Foreskin keratinocyte (primary cell): ENCODE measurements at places on chromosomes 12 and 14. TPM values are rescaled to one million over a fixed set of nuclear protein-coding genes. Genes with fewer than 3 reads are reported as not detected.

DNA sequence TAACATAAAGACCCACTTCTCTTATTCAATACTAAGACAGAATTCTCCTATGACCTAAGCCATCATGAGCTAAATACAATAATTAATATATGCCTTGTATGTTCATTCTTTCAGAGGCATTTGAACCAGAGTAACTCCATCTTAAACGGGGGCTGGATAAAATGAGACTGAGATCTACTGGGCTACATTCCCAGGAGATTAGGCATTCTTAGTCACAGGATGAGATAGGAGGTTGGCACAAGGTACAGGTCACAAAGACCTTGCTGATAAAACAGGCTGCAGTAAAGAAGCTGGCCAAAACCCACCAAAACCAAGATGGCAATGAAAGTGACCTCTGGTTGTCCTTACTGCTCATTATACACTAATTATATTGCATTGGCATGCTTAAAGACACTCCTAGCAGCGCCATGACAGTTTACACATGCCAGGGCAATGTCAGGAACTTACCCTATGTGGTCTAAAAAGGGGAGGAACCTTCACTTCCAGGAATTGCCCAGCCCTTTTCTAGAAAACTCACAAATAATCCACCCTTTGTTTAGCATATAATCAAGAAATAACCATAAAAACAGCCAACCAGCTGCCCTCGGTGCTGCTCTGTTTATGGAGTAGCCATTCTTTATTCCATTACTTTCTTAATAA, 260.7 kb downstream of the SSPN start:
- no peak for DNase-seq

GRCh38 chr14:58870961-58871360, 233.2 kb downstream of the DACT1 start:
- DNase-seq = no peak

DNA sequence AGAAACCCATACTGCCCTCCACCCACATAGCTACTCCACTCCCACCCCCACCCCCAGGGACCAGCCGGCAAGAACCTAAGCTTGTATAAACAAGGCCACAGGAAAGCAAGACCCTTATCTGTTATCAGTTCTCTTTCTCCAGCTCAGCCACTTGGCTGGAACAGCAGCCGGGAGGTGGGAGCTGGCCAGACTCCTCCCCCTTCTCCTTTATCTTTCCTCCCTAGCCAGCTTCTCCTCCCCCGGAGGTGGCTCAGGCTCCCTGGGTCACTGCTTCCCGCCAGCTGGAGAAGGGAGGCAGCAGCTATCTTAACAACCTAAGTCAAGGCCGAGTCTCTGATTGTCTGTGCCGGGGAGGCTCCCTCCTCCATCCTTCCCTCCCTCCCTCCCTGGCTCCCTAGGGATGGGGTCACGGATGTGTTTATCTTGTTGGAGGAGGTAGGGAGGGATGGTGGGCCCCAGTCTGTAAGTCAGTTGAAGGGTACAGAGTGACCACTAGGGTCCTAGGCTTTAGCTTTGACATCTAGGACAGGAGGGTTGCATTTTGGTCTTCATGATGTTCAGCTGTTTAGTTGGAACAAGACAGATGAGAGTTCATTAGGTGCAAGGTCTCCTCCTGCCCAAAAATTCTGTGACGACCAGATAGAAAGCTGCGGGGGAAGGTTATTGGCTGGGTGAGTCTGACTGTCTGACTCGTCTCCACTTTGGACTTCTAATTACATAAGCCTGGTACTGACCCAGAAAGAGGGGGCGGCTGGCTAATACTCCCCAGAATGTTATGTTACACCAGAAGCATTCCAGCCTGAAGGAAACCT, 29.7 kb downstream of the ZFP36L1 start:
- no peak for DNase-seq

The ZDHHC22 gene
- total RNA-seq = not detected in 2 replicates
